ENCODE measurements at places on chromosomes 5 and 9. TPM values are rescaled to one million over a fixed set of nuclear protein-coding genes. Genes with fewer than 3 reads are reported as not detected.
A peak's percentile ranks its signal among the peaks of the same experiment; 100 is the strongest.

GRCh38 chr9:72753266-72753893 lies 199.5 kb downstream of the ALDH1A1 start:
- DNase-seq, result no peak

GRCh38 chr9:21729648-21730047 lies 72.8 kb upstream of the MTAP start:
- DNase-seq, result no peak

GRCh38 chr9:84435902-84436301 lies 95.3 kb upstream of the SLC28A3 start:
- DNase-seq, result no peak

- no peak for DNase-seq
Measured at GRCh38 chr5:95484421-95484820, 70.4 kb downstream of the SKIC3 start.

DNA sequence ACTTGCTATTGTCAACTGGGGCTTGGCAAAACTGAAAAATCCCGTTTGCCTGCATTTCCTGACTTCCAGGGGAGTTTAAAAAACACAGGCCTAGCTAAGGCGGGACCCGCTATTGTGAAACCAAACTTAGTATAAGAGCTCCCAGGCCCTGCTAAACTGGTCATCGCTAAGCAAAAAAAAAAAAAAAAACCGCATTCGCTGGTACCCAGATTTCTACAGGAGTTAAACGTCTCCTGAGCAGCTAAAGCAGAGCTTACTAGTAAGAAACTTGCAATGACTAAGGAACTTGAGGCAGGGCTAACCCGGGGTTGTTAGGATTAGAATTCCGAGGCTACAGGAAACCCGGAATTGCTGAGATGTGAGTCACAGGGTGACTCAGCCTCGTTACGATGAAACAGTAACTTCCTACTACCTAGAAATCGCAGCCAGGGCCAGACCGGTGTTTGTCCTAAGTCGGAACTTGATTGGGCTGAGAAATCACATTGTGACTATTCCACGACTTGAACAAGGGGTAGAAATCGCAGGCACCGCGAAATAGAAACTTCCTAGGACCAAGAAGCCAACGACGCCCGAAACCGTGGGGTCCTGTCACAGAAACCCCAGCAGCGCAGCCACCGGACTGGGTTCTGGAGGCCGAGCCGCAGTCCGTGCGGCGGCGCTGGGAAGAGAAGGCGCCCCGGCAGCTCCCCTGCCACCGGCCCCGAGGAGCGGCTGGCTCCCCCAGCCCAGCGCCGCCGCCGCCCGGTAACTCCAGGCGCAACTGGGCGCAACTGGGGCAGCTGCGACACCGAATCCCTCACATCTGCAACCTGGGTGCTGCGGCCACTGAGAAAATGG lies 89.4 kb downstream of the ANXA2R start:
- no peak for DNase-seq

- DNase-seq, result no peak
Measured at GRCh38 chr9:76161541-76161940, 232.7 kb downstream of the RFK start.

DNA sequence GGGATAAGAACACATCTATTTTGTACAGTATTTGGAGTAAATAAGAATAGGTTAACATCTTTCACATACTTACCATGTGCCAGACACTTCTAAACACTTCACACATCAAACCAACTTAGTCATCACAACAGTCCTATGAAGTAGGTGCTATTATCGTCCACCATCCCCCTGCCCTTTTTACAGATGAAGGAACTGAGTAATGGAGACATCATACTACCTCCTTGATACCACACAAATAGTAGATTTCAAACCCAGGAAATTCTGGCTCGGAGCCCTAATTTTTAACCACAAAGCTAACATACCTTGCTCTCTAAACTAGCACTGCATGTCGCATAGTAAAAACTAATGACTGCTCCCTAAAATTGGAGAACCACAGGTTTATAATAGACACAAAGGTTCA lies 4.2 kb upstream of the ZNF366 start:
- DNase-seq, result no peak

DNA sequence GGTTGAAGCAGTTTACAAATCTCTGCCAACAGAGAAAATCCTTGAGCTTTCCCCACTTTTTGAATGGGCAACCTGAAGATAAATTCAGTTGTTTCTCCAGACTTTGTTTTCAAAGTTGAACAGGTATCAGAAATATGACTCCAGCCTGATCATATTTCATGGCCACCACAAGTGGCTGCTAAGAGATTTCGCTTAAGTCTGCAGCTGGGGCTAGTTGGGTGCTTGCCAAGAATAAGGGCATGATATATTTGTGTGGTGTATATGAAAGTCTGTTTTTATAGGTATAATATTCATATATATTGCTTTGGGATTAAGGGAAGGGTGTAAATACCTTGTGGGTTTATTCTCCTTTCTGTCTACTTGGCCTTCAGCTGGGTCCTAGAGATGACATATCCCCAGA lies 168.4 kb upstream of the GDNF start:
- no peak for DNase-seq

DNA sequence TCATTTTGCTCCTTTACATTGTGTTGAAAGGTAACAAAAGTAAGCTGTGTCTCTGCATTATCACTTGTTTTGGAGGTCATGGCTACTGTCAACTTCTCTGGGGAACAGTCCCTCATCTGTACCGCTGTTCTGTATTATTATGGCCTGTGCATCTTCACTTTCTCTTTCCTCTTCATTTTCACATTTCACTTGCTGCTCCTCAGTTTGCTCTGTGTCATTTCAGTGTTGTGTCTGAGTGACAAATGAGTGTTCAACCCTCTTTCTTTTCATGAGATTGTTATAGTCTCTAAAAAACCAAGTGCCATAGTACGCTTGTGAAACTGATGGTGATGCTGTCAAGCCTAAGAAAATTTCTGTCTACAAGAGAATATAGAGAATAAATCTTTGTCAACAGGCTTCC lies 122.0 kb upstream of the FER start:
- DNase-seq, result no peak

GRCh38 chr5:68839019-68839552 lies 254.7 kb upstream of the SLC30A5 start:
- no peak for DNase-seq

DNA sequence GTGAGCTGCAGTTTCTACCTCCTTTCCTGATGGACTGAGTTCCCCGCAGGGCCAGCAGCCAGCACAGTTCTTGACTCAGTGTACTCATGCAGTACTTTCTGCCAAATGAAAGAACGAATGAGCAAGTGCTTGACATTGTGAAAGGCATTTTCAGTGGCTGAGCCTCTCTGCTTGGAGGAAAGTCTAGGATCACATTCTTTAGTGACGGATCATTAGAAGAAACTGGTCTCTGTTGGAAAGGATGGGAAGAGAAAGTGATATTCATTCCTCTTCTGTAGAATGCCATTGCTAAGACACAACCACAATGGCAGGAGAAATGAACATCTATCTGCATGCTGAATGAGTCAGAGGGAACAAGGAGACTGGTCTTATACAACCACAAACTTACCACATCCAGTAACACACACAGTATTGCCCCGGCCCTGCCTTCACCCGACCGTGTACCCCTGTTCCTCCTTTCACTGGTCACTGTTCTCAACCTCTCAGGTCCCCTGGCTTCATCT lies 206.9 kb downstream of the CRB2 start:
- peak; percentile 54 for DNase-seq

DNA sequence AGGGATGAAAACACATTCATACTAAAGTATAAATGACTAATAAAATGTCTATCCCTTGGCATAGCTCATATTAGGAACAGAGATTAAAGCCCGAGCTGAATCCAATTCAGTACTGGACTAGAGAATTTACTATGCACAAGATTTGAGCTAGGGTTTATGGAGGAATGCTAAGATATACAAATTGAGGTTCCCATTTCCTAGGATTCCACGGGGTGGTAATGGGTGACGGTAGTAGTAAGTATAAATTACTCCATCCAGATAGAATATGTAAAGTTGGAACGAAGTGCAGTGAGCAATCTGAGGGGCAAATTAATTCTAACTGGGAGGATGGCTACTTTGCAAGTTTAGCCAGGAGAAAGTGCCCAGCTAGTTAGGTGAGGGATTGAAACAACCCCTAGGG lies 156.5 kb downstream of the GAS1 start:
- no peak for DNase-seq

DNA sequence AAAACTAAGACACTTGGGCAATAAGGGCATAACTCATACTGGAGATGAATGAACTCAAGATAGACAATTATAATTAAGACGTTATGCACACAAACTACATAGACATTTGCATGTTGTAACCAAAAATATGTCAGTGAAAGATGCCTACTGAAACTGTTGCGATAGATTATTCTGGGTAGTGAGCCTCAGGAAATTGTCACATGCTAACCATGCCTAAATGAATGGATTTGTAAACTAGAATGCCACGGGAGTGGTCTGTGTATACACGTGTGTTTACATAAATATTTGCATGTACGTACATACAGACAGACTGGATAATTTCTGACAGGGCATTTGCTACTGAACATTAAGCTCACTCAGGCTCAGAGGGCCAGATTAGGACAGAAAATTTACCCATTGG lies 1.2 kb downstream of the NIPSNAP3B start:
- DNase-seq, result no peak

DNA sequence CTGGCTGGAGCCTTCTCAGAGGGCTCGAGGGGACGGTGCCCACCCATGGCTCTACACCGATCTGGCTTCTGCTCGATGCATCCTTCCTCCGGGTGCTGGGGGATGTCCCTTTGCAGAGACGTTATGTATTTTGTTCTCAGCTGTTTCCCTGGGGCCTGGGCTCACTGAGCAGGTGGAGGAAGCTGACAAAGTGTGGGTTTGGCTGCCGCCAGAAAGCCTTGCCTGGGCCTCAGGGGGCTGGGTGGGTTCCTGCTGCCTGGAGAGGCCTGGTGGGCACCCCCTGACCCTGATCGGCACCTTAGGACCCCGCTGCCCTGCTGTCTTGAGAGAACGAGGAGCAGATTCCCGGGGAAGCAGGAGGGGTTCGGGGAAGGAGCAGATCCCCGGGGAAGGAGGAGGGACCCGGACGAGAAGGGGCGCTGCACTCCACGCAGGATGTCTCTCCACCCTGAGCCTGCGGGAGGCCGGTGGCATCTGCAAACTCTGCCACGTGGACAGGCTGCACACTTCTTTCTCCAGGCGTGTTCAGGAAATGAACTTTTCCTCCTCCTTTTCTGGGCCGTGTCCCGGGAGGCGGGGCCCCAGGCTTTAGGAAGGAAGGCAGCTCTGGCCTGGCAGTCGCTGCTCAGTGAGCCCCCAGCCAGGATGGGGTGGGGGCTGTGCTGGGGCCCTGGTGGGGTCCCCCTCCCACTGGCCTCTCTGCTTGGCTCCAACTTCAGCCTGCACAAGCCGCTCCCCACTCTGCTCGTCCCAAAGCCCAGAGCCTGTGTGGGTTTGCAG lies 148.9 kb downstream of the RXRA start:
- peak; percentile 89 for DNase-seq

DNA sequence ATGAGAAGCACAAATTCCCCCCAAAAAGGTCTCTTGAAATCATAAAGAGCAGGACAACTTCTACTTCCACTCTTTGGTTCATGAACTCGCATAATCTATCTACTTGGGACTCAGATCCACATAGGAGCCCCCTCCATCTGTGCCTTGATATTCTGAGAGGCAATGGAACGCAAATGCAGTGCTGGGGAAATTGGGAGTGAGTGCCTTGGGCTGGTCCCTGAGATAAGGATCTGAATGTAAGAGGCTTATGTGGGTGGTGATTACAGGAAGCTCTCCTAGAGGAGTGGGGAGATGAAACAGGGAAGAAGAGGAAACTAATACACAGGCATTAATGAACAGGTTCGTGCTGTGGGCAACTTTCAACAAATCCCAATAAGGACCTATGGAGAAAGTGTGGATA lies 285.6 kb downstream of the RASEF start:
- no peak for DNase-seq

- DNase-seq, result peak; percentile 77
Measured at GRCh38 chr9:3526997-3527940, 1.5 kb upstream of the RFX3 start.

DNA sequence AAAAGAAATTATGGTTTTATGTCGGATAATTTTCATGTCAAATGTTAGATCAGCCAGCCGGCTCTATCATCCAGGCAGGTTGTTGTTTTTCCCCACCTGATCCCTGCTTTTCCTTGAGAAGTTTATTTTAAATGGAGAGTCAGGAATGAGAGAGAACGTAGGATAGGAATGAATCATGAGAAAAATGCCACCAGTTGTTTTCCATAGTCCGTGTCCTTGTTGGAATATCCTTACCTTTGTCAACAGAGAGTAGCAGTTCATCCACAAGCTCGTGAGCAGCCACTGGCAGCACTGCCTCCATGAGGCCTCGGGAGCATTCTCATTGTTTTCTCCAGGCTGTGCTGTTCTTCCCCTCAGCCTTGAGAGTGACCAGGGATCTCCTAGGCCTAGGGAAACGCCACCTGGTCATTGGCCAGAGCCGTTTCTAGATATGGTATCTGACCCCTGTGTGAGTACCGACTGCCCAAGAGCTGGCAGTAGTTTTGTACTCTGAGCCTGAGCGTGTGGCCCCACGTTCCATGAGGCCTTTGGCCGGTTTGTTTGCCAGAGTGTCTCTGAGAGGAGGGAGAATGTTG lies 293.3 kb downstream of the FANCC start:
- DNase-seq, result no peak

- DNase-seq, result no peak
Measured at GRCh38 chr9:87518702-87519335, 21.2 kb downstream of the DAPK1 start.

DNA sequence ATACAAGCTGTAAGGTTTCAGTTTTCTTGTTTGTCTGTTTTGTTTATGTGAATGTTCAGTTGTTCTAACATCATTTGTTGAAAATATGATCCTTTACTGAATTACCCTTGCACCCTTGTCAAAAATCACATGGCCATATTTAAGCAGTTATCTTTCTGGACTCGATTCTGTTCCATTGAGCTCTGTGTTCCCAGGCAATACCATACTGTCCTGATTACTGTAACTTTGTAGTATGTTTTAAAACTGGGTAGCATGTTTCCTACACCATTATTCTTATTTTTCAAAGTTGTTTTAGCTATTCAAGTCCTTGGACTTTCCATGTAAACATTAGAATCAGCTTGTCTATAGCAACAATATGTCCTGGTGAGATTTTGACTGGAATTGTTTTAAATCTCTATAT lies 66.7 kb upstream of the PRSS3 start:
- DNase-seq, result no peak

DNA sequence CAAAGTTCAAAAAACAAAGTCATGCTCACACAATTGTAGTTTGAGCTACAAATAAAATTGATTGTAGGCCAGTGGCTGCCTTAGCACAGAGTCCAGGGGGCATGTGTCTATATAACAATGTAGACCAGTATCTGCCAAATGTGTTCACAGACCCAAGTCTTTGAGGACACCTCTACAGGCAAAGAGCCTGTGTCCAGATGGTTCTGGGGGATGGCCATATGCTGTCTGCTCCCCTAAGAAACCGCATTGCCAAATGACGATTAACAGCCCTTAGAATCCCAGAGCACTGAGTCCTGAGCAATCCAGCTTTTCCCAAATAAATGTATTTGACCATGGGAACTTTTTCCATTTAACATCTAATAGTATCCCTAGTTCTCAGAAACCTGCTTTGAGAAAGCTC lies 169.6 kb downstream of the ADCY2 start:
- DNase-seq, result no peak

- no peak for DNase-seq
Measured at GRCh38 chr9:2155966-2156365, 140.8 kb downstream of the SMARCA2 start.

- no peak for DNase-seq
Measured at GRCh38 chr5:118451697-118452247, 536.6 kb downstream of the DTWD2 start.

The ROR2 gene
- 0.65 TPM for polyA plus RNA-seq

The PCDHB11 gene
- 0.14 TPM for polyA plus RNA-seq

The GOLGA2 gene
- 15.5 TPM for polyA plus RNA-seq

The NR4A3 gene
- polyA plus RNA-seq, result 1.8 TPM

The DAPK1 gene
- polyA plus RNA-seq, result 8.0 TPM

The F2RL1 gene
- polyA plus RNA-seq, result 0.70 TPM

The JAKMIP2 gene
- 0.19 TPM for polyA plus RNA-seq
